ENCODE measurements at places on chromosomes 12 and 14. TPM values are rescaled to one million over a fixed set of nuclear protein-coding genes. Genes with fewer than 3 reads are reported as not detected.

DNA sequence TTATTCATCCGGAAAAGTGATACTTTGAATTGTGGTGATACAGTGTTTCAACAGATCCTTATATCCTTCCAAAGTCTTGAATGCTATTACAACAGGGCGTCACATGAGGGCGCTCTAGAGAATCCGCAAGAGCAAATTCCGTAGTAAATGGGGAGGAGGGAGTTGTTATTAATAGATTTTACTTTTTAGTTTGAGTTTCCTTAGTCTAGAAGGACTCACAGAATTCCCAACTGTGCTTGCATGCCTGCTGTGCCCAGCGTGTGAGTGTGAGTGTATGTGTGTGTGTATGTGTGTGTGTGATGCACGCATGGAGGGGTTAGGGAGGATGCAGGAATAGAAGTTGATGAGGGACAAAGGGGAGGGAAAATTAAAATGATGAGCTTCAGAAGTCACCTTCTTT lies 375.3 kb downstream of the C12orf75 start:
- peak; percentile 36 for DNase-seq

DNA sequence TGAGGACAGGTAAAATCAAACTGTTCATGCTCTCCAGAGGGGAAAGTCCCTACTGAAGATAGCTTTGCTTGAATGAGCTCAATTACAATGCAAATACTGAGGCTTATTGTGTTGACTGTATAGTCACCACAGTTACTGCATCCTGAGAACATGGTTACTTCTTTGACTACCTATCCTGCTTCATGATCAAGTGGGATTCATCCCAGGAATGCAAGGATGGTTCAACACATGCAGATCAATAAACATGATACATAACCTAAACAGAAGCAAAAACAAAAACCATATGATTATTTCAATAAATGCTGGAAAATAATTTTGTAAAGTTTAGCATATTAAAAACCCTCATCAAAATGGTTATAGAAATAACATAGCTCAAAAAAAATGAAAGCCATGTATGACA lies 32.9 kb upstream of the P2RX7 start:
- no peak for DNase-seq

Gene SAMD15
- polyA plus RNA-seq: 0.09 TPM

GRCh38 chr12:19978193-19978592 lies 390.1 kb upstream of the PDE3A start:
- DNase-seq: no peak

DNA sequence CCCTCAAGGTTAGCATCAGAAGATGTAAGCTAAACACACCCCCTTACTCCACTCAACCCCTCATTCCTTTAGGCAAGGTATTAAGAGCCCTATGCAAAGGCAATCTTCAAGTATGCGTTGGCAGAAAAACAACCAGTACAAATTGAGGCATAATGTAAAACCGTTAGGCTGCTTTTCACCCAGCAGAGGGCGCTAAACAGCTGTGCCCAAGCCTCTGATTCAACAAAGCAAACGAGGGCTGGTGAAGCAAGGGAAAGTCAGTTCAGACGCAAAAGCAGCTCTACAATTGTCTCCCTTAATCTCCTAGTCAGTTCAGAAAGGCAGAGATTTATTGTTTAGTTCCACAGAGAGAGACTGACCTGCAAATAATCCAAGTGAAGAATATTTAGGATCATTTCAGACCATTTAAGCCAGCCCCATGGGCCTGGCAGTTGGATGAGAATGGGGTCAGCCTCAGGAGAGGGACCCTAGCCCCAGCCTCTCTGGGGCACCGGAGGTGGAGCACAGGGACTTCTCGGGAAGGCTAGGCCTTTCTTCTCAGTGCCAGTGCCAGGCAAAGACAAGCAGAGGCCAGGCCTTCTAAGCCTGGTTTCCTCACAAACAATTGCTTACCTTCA lies 23.5 kb downstream of the DCAF5 start:
- DNase-seq: peak; percentile 72

Gene PKP2
- polyA plus RNA-seq: 15.1 TPM

- no peak for DNase-seq
Observed at GRCh38 chr14:61923348-61923747, 161.1 kb downstream of the SNAPC1 start.

- DNase-seq: no peak
Observed at GRCh38 chr14:22113401-22113800, 439.8 kb upstream of the OR4E1 start.

Gene TMTC1
- 0.69 TPM for polyA plus RNA-seq

Data from HepG2 (cell line).